ENCODE measurements at places on chromosomes 2 and 18. TPM values are rescaled to one million over a fixed set of nuclear protein-coding genes. Genes with fewer than 3 reads are reported as not detected.

GRCh38 chr2:7795778-7796563, 878.8 kb downstream of the RNF144A start:
- no peak overlapping the region for H3K4me3 ChIP-seq
- H3K4me1 ChIP-seq: no peaks in the 10 kb centered on the region
- H3K27me3 ChIP-seq: no peaks in the 10 kb centered on the region

DNA sequence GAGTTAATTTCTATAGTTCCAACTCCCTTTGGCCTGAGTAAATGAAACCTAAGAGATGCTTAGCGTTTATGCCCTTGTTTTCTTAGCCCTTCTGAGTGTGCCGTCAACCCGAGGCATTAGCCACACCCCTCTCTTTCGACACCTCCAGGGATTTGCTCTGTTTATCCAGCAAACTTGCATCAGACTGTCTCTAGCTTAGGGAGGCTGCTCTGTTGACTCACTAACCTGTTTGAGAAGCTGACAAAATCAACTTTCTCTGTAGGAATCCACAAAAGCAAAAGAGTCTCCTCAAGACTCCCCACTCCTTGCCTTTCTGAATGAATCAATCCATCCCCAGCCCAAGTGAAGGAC, 317.6 kb downstream of the TNS1 start:
- DNase-seq: no peak
- no peak overlapping the region for H3K27ac ChIP-seq
- H3K4me1 ChIP-seq: no peaks in the 10 kb centered on the region
- H3K27me3 ChIP-seq: peaks cover 6% of the 10 kb centered on the region

- no peak for DNase-seq
- no peak overlapping the region for H3K4me3 ChIP-seq
- H3K27ac ChIP-seq: no peak overlapping the region
- no peaks in the 10 kb centered on the region for H3K36me3 ChIP-seq
- H3K27me3 ChIP-seq: no peaks in the 10 kb centered on the region
These were observed 32.9 kb downstream of the UBR3 start for GRCh38 chr2:169860149-169860548.

GRCh38 chr2:96154506-96155380, 9.5 kb upstream of the DUSP2 start:
- H3K27ac ChIP-seq: no peak overlapping the region
- H3K27me3 ChIP-seq: no peaks in the 10 kb centered on the region
- no peak overlapping the region for H3K4me3 ChIP-seq
- H3K4me1 ChIP-seq: peaks cover 20% of the 10 kb centered on the region
- no peak for DNase-seq

GRCh38 chr18:9827793-9828505, 57.8 kb upstream of the TXNDC2 start:
- H3K27ac ChIP-seq: no peak overlapping the region
- no peaks in the 10 kb centered on the region for H3K36me3 ChIP-seq
- no peaks in the 10 kb centered on the region for H3K4me1 ChIP-seq
- no peak for DNase-seq

REG3G gene
- not detected for total RNA-seq

VIT gene
- total RNA-seq: not detected
